Kidney epithelial cell (primary cell): ENCODE measurements at places on chromosomes 3 and 15.

GRCh38 chr15:66323312-66323928 lies 30.1 kb downstream of the DIS3L start:
- no peak for DNase-seq

- DNase-seq: no peak
Observed at GRCh38 chr3:50194903-50195500, 3.6 kb downstream of the GNAT1 start.

DNA sequence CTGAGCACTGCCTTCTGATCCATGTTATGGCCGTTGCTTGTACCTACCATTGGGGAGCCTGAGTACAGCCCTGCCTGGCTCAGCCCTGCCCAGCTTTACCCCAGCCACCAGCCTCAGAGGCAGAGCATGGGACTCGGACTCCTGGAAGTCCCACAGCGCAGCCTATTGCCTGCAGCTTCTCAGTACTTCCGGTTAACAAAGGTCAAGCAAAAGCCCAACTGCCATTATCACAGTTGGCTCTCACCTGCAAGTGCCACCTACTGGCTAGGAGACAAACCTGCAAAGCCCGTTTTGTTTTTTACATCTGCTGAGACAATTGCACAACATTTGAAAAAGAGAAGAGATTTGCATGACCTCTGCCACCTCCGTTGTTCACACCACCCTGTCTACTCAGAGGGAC lies 1081.7 kb downstream of the NAALADL2 start:
- no peak for DNase-seq

GRCh38 chr3:180288816-180289215 lies 252.1 kb upstream of the PEX5L start:
- no peak for DNase-seq

DNA sequence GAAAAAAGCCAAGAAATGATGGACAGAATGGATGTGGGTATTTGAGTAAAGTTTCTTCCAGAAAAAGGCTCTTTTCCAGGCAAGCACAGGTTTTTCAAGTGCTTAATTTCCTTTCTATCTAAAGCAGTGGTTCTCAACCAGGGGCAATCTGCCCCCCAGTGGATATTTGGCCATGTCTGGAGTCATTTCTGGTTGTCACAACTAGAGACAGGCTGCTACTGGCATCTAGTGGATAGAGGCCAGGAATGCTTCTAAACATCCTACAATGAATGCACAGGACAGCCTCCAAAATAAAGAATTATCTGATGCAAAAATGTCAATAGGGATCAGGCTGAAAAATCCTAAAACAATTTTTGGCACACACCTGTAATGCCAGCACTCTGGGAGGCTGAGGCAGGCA lies 23.9 kb downstream of the SEC22C start:
- DNase-seq: no peak

DNA sequence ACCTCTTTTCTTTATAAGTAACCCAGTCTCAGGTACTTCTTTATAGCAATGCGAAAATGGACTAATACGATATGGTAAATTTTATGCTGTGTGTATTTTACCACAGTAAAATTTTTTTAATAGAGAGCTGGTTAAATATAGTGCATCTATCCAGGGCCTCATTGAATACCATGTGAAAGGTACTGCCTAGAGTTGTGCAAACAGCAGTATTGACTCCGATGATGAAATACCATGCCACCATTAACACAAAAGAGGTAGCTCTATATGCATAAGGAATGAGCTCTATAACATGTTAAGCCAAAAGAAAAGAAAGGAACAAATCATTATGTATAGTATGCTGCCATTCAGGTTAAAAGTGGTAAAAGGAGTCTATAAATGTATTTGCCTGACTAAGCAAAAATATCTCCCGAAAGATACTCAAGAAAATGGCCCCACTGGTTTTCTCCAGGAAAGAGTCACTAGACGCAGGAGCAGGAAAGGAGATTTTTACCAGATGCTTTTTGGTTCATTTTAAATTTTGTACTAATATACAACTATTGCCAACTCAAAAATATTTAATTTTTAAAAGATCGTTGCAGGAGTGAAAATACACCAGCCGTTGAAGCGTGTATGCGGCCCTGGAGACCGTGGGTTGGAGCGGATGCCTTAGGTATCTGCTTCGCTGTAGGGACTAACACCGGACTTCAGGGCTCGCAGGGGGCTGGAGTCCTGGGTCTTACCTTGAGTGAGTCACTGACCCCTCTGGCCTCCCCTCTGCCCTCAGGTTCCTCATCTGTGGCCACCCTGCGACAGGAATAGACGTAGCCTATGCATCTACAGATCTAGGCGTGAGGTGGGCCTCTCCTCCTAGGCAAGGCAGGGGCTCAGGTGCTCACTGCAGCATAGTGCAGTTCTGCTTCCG lies 120.1 kb downstream of the CHSY1 start:
- no peak for DNase-seq
